Right ventricle myocardium superior (tissue), 1 donor: ENCODE measurements at places on chromosomes 5 and 9.

- no peak for DNase-seq
These were observed 556.4 kb upstream of the CTNND2 start for GRCh38 chr5:12460493-12461261.

DNA sequence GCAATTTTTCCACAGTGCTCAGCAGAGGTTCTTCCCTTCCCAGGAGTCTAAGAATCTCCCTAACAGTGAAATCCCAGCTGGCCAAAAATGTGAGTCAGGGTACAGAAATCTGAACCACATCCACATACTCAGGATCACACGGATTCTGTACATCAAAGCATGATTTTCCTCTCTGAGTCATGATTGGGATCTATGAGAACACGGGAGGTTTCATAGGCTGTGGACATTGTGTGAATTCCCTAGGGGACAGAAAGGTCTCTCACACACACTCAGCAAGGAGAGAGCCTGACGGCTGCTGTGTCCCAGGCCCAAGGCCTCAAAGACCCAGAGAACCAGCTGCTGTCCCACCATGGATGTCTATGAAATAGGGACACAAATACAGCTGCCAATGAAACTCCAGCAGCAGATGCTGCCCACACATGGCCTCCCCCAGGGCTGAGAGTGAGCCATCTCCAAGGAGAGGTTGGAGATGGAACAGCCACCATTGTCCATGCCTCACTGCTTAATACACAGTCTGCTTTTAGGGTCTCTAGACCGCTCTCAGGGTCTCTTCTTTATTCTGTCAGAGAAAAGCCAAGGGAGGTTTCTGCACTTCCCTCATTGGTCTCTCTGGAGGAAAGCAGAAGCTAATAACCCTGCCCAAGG is 102.7 kb downstream of the ADAMTS12 start:
- DNase-seq: no peak

GRCh38 chr9:34254141-34254913 is 74.7 kb downstream of the KIF24 start:
- peak; percentile 55 for DNase-seq

GRCh38 chr9:134630393-134630790 is 11.2 kb upstream of the COL5A1 start:
- no peak for DNase-seq

DNA sequence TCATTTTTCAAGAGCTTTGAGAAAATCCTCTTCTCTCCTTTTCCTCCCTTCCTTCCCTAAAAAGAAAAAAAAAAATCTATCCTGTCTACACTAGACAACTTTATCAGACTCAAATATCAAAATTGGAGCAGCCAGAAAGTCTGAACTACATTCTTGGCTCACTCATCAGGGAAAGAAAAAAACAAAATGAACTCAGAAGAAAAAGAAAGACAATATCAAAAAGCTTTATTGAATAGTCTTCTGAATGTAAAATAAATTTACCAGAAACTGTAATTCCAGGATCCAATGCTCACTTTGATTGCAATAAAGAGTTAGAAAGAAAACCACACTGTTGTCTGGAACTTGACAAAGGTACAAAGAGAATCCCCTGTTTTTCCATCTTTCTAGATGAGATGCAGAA is 507.2 kb upstream of the MPDZ start:
- DNase-seq: no peak

GRCh38 chr5:166860426-166860825 is 1431.0 kb upstream of the WWC1 start:
- DNase-seq: no peak

DNA sequence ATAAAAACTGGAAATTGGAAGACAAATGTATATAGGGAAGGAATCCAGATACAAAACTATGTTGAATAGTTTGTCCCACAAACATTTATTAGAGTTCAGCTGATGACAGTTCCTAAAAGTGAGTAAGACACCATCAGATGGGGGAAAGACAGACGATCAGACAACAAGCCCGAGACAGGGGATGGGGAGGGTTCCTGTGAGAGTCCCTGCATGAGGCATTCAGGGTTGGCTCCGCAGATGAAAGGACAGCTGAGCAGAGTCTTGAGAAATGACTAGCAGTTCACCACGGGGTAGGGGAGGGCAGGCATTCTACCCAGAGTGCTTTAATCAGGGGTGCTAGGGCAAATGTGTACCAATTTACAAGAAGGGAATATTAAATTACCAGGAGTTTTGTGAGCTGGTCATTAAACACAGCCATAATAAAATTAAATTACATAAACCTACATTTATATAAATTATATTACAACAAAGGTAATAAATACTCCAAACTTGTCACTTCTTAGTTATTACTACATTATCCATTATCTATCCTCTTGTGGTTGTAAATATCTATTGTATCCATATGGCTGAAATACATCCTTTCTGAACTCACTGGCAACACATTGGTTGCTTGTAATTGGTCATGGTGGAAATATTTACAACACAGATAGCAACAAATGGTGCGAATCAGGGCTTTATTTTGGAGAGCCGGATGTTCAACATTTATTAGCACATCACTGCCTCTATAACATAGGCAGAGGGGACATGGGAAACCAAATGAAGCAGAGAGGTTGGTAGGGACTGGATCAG is 27.8 kb downstream of the TNFSF15 start:
- DNase-seq: no peak

DNA sequence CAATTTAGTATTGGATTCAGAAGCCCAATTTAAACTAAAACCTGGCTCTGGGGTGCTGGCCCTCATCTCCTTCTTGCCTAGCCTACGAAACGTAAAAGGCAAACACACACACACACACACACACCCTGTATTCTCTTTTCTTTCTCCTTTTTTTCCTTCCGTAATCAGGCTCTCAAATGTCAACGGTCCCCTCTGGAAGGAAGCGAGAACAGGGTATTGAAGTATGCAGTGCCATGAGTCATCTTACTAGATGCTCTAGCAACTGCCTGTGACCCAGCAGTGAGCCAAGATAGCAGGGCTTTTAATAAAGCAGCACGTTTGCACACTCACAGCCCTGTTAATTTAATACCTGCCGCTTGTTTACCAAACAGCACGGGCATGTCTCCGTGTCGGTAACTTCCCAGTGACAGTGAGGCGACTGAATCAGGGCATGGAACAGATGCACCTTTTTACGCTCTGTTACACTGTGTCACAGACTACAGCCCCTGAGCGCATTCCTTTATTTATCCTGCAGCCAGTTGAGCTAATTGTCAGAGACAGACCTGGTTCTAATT is 243.8 kb downstream of the BNC2 start:
- no peak for DNase-seq

- no peak for DNase-seq
These were observed 130.7 kb downstream of the ADAMTS12 start for GRCh38 chr5:33761139-33761538.

GRCh38 chr9:4258320-4259090 is 41.4 kb downstream of the GLIS3 start:
- DNase-seq: no peak

DNA sequence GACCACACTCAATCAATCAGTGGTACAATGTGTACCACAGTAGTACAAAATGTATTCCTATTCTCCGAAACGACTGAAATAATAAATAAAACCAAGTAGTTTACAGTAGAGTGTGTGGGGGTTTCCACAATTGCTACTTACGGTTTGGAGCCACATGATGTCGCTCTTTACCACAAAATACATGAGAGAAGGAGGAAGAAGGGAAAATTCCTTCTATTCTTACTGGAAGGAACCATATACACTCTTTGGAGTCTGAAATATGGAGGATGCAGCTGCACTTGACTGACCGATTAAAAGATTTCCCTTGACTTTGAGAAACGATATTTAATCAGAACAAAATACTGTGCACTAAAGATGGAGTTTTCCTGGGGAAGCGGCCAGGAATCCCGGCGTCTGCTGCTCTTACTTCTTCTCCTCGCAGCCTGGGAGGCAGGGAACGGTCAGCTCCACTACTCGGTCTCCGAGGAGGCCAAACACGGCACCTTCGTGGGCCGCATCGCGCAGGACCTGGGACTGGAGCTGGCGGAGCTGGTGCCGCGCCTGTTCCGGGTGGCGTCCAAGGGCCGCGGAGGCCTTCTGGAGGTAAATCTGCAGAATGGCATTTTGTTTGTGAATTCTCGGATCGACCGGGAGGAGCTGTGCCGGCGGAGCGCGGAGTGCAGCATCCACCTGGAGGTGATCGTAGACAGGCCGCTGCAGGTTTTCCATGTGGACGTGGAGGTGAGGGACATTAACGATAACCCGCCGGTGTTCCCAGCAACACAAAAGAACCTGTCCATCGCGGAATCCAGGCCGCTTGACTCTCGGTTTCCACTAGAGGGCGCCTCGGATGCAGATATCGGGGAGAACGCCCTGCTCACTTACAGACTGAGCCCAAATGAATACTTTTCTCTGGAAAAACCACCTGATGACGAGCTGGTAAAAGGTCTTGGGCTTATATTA is at the start of gene PCDHA4:
Gene PCDHA4 (plus strand): TSS at position 235 of the 942 bp plus-strand sequence.
- peak; percentile 45 for DNase-seq
